ENCODE measurements at places on chromosomes 2 and 18.

- DNase-seq: no peak
These were observed 27.9 kb downstream of the MGAT4A start for GRCh38 chr2:98702858-98703620.

GRCh38 chr2:160428405-160428763 is 65.2 kb downstream of the RBMS1 start:
- no peak for DNase-seq

DNA sequence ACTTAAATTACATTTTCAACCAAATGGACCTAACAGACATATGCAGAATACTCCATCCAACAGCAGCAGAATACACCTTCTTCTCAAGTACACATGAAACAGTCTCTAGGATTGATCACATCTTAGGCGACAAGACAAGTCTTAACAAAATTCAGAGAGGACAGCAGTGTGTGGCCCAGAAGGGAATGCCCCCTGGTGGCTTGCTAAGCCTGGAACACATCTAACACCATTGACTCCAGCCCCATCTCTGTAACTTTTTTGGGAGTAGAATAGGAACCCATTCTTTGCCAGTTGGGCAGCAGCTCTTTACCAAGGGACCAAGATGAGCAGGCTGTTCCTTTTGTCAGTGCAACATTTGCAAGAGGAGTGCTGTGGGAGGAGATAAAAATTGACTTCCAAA is 249.9 kb downstream of the PLCL1 start:
- peak; percentile 30 for DNase-seq

- no peak for DNase-seq
These were observed 100.9 kb downstream of the FHOD3 start for GRCh38 chr18:36398419-36398818.

DNA sequence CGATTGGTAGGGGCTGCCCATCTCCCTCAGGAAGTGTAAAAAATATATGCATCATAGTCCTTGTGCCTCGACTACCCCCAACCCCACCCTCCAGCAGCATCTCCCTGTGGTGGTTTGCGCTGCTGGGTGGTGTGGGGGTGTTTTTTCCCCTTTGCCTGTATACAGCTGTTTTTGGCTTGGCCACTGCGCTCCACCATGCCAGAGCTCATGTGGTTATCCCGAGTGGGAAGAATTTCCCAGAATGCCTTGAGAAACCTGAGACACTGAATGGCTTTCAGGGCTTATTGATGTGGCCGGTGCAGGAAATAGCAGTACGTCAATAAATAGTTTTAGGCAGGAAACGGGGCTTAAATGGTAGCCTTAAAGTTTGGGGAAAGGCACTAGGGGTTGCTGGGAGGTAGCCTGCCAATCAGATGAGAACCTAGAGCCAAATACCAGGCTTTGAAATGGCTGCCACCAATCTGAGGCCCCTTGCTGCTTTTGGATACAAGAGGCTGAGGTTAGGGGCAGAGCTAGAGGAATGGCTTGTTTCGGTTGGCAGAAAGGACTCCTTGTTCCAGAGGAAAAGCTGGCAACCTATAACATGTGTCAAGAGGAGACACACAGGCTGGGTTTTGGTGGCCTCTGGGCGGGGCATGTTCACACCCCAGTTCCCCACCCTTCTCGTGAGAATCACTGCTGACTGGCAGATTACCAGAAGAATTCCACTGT is 144.1 kb downstream of the SMAD7 start:
- DNase-seq: no peak

GRCh38 chr2:70935468-70936164 is at the start of gene ATP6V1B1:
Gene ATP6V1B1, plus strand, starts transcription at chr2:70935900. Its CDS starts 55 bp downstream, at chr2:70935955.
- no peak for DNase-seq

DNA sequence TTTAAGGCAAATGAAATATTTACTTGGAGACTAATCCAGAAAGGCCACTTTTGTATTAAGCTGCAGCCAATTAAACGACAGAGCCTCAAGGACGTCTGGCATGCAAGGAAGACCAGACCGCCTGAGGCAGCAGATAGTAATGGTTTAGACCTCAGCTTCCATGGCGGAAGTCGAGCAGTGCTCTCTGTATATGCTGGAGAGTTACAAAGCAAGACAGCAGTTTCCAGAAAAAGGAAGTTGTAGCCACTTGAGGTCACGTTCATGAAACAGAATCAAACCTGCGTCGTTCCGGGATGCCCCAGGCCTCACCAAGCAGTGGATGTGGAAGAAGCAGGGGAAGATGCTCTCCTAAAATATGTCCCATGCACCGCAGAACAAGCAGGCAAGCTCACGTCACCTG is 142.0 kb downstream of the PTGR3 start:
- DNase-seq: no peak

DNA sequence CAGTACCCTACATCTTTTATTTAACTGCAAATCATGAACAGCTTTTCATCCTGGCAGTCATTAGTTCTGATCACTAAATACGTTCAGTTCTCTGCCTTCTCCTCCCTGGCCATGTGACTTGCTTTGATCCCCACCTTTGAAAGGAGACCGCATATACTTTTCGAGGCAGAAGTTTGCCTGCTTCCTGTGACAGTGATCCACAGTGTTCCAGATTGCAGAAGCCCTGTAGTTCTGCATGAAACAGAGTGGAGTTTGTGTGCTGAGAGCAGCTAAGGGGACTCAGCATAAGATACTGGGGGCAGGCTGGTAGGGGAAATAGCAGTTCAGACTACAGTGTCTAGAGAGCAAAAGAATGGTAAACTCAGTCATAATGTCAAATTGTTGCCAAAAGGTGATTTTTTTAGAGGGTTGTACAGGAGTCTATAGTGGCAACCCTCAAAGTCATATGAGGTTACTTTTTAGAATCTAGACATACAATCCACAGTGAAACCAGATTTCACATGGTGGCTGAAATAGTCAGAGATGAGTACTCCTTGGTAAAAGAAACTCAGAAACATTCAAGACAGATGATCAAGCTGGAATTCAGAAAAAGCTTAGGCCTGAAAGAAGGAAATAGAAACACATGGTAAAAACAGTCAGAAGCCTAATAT is 1800.4 kb upstream of the CELF4 start:
- DNase-seq: no peak

DNA sequence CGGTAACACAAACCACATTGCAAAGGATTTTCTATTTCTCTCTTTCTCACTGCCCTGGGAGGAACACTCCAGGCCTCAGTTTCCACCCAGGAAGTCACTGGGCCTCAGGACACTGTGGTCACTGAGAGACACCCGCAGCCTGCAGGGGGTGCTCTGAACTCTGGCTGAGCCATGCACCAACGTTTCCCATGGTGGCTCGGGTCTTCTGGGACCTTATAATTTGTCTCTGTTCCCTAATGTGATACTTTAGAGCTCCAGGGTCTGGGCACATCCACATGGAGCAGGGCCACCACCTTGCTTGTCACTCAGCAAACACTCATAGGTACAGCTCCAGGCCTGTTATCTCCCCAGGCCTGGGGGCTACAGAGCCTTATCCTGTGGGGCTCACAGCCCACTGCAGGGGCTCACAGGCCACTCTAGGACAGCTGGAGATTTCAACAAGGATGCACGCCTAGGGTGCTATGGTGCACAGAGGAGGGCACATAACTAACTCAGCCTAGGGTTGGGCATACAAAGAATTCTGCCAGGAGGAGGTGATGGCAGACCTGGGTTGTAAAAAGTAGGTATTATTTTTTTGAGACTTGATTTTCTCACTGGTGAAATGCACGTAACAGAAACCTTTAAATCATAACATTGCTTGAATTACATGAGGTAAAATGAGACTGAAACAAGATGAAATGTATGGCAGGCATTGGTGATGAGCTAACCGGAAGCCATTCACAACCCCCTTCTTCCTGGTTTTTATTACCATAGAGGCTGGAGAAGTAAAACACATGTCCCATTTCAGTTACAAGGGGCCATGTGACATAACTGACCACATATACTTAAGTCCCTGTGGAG is 3.0 kb upstream of the HS1BP3 start:
- DNase-seq: no peak

- DNase-seq: no peak
These were observed 433 bp upstream of the MFF start for GRCh38 chr2:227324642-227324994.

DNA sequence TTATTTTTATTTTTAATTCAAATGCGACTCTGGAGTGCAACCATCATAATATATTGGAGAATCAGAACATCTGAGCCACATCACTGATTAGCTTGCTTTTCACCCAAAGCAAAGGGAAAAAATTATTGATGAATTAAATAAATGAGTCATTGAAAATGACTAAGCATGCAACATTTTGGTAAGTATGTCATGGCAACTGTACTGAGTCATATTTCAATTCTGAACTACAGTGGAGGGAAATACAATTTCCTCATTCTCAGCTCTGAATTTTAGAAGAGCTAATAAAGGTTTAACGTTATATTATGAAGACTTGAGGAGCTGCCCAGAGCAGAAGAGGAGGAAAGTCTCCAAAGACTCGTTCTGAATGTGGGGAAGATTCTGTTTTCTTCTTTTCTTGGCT is 89.6 kb upstream of the CCDC68 start:
- no peak for DNase-seq

GRCh38 chr2:74384051-74384450 is 3.9 kb upstream of the DCTN1 start:
- DNase-seq: no peak

DNA sequence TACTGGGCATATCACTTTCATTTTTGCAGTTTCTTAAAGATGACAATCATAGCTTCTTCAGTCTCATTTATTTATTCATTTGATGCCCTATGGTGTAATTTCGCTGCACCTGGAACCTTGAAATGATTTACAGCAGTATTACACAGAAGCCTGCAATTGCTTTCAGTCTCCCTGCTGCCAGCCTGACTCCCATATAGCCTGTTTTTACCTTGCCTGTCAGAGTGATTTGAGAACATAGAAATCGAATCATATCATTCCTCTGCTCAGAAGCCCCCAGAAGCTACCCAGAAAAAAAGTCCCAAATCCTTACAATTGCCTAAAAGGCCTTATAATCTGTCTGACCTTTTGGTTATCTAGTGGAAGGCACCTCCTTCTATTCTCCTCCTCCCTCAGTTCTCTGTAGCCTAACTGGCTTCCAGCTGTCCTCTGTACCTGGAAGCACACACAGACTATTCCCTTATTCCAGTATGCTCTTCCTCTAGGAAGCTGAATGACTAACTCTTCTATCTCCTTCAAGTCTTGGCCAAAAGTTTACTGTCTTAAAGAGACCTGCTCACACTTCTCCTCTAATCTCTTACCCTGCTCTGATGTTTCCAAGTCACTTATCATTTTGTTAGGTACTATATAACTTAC is 12.6 kb downstream of the SCN3A start:
- DNase-seq: no peak

DNA sequence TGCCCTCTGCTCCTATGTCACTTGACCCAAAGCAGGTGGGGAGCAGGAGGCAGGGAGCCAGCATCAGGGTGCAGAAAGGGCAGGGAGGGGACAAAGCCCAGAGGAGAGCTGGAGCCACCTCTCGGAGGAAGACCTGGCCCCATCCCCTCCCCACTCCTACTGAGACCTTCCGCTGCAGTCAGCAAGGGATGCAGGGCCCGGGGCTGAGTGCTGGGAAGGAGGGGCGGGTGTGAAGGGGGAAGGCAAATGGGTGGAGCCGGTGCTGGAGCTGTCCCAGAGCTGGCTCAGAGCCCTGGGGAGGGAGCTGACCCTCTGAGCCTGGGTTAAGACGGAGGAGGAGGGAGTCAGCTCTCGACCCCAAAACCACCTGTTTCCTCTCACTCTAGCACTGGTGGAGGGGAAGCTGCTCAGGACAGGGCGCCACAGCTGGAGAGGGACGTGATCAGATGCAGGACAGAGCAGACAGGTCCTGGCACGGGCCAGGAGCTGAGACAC is 33.8 kb downstream of the HS1BP3 start:
- DNase-seq: no peak

DNA sequence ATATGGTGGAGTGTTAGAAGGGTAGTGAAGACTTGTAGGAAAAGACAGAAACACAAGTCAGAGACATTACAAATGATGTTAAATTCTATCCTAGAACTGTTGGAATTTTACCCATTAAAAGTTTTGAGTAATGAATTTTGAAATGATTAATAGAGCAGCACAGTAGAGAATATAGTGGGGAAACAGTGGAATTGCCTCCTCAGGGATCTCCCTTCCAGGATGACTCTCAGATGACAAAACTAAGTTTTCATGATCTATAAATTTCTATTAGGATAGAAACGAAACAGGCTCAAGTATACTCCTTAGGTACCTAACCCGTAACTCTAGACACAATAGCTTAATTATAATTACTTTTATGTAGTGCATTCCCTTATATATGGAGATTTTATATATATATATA is 86.7 kb downstream of the DPP4 start:
- no peak for DNase-seq

DNA sequence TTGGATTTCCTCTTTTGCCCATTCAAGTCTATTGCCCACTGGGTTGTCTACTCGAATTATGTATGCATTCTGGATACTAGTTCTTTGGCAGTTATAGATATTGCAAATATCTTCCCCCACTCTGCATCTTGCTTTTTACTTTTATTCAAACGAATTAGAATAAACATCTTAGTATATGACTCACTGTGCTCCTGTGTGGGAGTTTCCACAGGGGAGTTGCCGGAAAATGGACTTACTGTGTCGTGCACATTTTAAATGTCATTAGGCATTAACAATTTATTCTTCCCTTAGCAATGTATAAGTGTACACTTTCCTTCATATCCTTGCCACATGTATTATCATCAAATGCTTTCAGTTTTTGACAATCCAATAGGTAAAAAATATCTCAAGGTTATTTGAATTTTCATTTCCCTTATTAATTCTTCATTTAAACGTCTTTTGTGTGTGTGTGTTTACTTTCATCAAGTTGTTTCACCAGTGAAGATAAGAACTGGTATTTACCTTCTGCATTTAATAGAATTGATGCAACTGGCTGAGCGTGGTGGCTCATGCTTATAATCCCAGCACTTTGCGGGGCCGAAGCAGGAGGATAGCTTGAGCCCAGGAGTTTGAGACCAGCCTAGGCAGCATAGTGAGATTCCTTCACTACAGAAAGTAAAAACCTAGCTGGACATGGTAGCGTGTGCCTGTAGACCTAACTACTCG is 4.6 kb upstream of the UGT1A5 start:
- no peak for DNase-seq

DNA sequence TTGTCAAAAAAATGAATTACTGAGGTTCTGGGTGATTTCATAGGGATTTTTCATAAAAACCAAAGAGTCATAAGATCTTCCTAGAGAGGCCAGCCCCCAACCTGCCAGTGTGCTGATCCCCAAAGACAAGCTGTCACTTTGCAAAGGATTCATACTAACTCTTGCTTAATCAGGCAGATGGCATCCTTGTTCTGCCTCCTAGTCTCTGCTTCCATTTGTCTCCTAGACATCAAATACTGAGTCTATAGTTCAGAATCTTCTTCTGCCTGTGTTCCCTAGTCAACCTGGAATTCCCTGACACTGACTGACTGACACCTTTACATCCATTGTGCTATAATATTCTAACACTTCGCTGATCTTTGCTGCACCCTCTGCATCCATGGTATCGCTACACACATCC is 84.9 kb downstream of the SLC8A1 start:
- DNase-seq: no peak

GRCh38 chr2:241273210-241274020 is 42.1 kb downstream of the HDLBP start:
- DNase-seq: no peak

GRCh38 chr18:78123926-78124797 is 855.5 kb upstream of the SALL3 start:
- no peak for DNase-seq

Measured in stimulated activated CD4-positive, alpha-beta T cell treated with anti-CD3 and anti-CD28 coated beads, Interleukin-1b, Interleukin-23, amount 100 ng/mL, for 4 hours (primary cell).